ENCODE measurements at places on chromosomes 4 and X.

- no peak for DNase-seq
Measured at GRCh38 chr4:81984746-81985145, 389.0 kb downstream of the HNRNPD start.

- DNase-seq: no peak
Measured at GRCh38 chrX:124028182-124028581, 66.7 kb downstream of the STAG2 start.

- no peak for DNase-seq
Measured at GRCh38 chrX:53940180-53940579, 104.1 kb downstream of the PHF8 start.

DNA sequence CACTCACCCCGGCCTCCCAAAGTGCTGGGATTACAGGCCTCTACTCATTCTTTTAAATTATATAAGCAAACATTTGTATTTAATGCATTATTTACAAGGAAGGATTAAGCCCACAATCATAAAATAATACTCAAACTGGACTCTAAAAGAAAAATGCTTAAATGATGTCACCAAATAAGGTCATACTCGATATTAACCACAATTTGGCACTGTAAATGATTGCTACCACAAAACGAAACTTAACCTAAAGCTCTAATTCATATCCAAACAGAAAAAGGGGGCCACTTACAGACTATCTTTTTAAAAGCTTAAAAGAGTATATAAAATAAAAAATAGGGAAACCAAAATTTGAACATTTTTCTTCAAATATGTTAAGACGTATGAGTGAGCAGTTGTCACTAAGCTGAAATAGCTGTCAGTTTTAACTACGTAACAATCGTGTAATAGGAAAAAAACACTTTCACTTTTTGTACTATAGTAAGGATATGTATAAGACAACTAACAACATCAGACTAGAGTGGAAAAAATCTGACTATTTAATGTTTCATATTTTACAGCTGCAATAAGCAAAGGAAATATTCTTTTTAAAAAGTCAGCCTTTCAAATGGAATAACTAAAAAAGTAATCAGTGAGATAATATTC lies 108.2 kb upstream of the GPR34 start:
- no peak for DNase-seq

GRCh38 chr4:185143601-185143969 lies 519 bp downstream of the SLC25A4 start:
- no peak for DNase-seq

DNA sequence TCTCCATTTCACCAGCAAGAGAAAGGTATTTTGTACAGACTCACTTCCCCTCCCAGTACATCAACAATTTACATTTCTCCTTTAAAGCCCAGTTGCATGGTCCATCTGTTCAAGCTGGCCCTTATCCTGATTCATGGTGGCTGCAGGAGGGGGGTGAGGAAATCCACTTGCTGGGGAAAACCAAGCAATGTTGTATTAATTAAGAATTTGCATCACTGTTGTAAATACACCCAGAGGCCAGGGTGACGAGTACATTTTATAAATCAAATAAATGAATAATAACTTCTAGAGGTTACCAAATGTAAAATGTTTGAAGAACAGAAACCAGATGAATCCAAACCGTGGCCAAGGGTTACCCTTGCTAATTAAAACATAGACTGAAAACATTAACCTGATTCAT lies 395.9 kb upstream of the INTU start:
- no peak for DNase-seq

DNA sequence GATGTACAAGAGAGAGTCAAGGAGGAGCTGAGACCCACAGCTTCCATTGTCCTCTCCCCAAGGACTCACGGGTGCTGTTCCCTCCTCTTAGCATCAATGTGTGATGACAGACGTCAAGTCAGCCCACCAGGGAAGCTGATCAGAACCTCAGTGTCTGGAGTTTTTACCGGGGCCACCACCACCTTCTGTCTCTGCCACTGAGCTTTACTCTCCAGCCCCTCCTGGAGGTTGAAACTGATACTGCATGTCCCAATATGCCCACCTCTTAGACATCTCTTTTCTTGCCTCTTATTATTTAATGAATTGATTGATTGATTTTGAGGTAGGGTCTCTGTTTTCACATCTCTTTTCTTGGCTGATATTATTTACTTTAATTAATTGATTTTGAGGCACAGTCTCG lies 10.3 kb upstream of the AKAP17A start:
- DNase-seq: no peak

DNA sequence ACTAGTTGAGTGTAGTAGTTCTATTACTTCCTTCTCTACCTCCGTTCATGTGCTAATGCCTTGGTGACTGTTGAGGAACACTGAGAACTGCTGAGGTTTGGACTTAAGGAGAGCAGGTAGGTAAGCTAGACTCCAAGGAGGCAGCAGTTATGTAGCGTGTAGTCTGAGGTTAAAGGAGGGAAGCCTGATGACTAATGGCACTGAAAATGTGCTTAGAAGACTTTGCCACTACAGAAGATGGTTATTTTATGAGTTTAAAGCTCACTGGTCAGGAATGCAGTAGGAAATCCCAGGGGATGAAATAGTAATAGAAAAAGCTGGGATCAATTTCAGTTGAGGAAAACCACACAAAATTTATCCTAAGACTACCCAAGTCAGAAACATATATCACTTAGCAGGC lies 1077.3 kb downstream of the RAPGEF2 start:
- peak; percentile 21 for DNase-seq

DNA sequence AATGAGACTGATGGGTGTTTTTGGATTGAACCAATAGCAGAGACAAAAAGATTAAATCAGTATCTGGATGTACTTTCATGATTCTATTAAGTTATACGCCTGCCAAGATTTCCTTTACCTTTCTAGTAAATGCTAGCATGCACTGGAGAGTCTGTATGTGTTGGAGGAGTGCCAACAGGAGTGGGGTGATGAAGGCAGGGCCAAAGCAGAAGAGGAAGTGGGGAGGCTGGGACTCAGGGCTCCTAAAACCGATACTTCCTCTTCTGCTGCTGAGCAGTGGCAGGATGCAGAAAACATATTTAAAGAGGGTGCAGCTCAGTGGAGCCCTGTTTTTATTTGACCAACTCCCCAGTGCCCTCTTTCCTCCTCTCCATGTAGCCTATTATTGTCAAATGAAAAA lies 5.6 kb downstream of the CYSLTR1 start:
- no peak for DNase-seq

DNA sequence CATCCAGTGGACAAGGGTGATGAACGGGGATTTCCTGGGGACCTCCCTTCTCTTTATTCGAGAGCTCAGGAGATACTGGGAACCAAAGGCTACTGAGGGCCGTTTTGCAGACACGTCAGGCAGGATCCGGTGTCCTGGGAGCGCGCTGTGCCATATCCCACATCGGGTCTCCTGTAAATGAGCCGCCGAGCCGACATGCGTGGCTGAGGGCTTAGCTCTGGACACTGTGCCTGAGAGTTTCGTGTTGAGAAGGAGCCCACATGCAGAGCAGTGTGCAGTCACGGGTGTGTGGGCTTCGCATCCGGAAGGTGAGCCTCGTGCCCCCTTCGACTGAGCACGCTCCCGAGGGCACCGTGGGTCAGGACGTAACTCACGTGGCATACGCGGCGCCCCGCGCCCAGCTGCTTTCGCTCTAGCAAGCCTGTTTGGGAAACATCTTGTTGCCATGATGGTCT lies 28.5 kb upstream of the HGFAC start:
- no peak for DNase-seq

DNA sequence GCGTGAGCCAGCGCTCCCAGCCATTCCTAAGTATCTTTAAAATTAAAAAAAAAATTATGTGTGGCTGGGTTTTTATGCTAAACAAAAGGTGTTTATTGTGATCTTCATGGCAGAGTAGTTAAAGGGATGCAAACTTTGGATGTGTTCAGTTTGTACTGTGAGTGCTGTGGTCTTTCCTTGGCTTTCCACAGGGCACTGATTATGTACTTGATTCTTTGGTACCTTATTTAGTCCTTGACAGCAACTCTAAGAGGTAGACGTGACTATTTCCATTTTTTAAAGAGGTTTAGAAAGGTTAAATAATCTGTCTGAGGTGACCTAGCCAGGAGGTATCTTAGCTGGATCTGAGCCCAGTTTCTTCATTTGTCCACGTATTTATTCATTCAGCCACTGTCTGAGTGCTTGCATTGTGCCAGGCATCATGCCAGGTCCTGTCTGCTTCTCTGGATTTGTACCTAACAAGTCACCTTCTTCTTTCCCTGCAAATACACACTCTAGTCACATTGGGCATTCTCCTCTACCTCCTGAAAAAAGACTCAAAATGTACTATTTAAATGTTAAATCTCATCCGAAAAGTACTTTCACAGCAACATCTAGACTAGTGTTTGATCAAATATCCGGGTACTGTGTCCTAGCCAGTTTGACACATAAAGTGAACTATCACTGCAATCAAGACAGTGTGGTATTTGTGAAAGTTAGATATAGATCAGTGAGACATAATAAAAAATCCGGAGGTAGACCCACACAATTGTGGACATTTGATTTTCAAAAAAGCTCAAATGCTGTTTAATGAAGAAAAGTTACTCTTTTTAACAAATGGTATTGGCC lies 31.5 kb downstream of the WWC2 start:
- no peak for DNase-seq

- DNase-seq: peak; percentile 31
Measured at GRCh38 chr4:98516042-98516440, 142.4 kb downstream of the TSPAN5 start.

DNA sequence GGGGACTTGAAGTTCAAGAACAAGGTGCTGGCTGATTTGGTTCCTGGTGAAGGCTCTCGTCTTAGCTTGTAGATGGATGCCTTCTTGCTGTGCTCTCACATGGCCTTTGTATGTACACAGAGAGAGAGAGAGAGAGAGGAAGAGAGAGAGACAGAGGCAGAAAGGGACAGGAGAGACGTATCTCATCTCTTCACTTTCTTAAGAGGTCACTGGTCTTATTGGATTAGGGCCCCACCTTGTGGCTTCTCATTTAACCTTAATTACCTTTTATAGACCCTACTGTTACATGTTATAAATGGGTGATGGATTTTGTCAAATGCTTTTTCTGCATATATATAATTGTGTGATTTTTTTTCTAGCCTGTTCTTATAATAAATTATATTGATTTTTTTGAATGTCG lies 1444.2 kb downstream of the ADGRL3 start:
- no peak for DNase-seq

DNA sequence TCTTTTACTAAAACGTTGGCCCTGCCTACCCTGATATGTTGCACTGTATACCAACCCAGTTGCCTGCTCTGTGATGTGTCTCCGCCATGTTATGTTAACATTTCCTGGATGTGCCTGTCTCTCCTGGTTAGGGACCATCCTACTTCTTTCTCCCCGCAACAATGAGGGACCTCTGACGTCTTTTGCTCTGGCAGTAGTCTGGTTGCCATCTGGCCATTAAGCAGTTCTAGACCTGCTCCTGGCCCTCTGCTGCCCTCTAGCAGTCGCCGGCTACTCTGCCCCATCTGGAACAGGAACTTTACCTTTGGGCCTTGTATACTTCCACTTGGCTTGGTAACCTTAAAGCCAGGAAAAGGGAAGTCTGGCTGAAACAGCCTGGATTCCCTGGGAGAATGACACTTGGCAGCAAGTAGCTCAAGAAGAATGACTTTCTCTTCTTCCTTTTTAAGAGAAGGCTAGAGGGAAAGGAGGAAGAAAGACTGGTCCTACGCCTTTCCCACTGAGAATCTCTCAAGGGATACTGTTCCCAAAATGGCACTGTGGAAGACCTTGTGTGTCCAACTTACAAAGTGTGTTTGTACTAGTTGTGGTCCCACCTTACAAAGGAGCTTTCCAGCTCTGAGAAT lies 63.5 kb downstream of the GPC3 start:
- DNase-seq: peak; percentile 50

- DNase-seq: no peak
Measured at GRCh38 chr4:108830509-108831244, 67.8 kb upstream of the ETNPPL start.

DNA sequence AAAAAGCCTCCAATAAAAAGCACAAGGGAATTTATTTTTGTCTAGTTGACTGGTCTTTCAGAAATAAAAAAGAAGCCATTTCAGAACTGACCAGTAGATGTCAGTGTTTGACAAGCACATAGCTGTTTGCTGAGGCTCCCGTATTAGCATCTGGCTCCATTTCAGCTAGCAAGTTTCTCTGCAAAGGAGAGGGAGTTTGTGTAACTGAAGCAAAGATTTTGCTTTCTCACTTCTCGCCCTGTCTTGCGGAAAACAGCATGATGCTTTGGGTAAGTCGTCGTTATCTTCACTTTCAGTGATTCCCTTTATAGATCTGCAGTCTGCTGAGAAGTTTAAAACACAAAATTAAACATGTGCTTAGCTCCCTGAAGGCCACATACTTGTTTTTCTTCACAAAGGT lies 85.5 kb downstream of the CT47B1 start:
- DNase-seq: peak; percentile 38

DNA sequence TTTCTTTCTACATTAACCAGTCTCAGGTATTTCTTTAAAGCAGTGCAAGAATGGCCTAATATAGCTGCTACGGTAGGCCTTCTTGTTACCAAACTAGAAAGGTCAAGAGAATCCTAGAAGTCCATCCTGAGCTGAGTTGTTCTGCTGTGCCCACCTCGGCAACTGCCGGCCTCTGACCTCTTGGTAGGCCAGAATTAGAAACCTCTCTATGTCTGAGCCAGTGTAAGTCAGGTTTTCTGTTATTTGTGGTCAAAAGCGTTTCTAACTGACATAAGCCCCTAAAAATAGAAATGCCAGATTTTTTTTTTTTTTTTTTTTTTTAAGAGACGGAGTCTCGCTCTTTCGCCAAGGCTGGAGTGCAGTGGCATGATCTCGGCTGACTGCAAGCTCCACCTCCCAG lies 43.1 kb downstream of the SOWAHB start:
- no peak for DNase-seq

DNA sequence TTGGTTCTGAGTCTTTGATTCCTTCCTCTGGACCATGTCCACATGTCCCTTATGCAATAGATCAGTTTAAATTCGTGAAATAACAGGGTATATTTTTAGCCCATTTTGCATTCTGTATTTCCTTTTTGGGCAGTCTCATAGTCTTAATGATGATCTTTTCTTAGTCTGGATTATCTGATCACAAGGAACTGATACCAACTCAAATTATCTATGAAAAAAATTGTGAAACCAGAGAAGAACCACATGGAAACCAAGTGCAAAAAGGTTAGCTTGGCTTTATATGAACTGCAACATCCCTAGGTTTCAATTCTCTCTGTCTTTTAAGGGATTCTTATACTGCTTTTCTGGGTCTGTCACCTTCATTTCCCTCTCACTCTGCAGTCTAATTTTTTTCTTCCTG lies 608.6 kb upstream of the AADAT start:
- no peak for DNase-seq

- DNase-seq: no peak
Measured at GRCh38 chrX:20061855-20062254, 54.9 kb downstream of the MAP7D2 start.

DNA sequence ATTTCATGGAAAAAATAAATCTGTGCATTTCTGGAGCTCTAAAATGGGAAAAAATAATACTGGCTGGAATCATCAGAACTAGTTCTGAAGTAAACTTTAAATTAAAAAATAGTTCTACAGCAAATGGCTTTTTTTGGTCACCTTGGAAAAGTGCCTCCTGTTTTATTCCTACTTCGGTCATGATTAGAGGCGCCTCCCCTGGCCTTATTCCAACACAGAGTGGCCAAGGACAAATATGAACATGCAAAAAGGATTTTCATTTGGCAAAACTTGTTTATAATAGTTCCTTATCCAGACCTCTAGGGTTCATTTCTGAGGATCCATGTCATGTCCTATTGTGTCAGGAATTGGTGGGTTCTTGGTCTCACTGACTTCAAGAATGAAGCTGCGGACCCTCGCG lies 11.1 kb upstream of the KLF8 start:
- DNase-seq: no peak

All from HCT116 (cell line).